Activated CD8-positive, alpha-beta memory T cell treated with anti-CD3 and anti-CD28 coated beads, Interleukin-2, amount 10 ng/mL, durations not matched to agents 7 days and 5 days (primary cell): ENCODE measurements at places on chromosomes 4 and X. TPM values are rescaled to one million over a fixed set of nuclear protein-coding genes. Genes with fewer than 3 reads are reported as not detected.

GRCh38 chr4:70182517-70183167 lies 12.9 kb upstream of the ODAM start:
- no peak for DNase-seq

DNA sequence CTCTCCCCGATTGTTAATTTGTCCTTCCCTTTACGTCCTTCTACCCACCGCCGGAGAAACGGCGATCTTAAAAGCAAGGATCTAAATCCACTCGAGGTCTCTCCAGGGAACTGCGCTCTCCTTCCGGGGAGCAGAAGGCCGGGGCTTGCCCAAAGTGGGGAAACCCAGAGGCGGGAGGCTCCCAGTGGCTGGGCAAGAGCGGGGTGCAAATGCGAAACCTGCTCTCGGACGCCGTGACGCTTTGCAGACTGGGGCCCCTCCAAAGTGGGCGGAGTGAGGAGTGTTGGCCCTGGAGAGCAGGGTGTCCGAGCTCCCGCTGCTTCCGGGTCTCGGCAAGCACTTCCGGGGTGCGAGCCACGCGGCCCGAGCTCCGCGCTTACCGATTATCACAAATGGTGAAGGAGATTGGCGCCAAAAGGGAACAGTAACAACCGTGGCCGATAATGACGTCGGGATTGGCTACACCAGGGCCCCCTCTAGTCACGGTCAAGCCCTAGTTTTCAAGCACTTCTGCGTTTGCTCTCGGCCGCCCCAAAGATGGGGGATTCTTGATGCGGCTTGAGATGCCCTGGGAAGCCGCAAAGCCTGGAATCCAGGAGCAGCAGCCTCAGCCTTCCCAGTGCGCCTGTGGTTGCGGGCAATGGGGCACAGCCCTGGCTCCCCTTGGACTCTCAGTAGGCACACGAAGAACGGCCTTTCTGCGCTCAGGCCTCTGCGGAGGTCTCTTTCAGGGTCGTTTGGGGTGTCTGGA lies 29.0 kb downstream of the HAND2 start:
- DNase-seq = no peak

DNA sequence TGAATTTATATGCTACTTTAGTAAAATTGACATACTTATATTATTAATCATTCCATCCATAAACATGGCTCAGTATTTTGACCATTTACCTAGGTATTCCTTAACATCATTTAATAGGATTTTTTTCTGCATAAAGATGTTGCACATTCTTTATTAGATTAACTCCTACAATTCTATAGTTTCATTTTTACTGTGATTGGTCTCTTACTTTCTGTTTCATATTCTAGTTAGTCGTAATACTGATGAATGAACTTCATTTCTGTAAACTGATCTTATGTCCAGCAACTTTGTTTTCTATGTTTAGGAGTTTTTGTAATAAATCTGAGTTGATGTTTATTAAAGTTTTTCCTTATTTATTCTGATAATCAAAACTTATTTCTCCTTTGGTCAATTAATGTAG lies 278.2 kb upstream of the CXXC4 start:
- DNase-seq = no peak

GRCh38 chr4:32022071-32022470 lies 1301.9 kb downstream of the PCDH7 start:
- DNase-seq = no peak

GRCh38 chrX:133402042-133402453 lies 13.2 kb downstream of the GPC4 start:
- DNase-seq = no peak

DNA sequence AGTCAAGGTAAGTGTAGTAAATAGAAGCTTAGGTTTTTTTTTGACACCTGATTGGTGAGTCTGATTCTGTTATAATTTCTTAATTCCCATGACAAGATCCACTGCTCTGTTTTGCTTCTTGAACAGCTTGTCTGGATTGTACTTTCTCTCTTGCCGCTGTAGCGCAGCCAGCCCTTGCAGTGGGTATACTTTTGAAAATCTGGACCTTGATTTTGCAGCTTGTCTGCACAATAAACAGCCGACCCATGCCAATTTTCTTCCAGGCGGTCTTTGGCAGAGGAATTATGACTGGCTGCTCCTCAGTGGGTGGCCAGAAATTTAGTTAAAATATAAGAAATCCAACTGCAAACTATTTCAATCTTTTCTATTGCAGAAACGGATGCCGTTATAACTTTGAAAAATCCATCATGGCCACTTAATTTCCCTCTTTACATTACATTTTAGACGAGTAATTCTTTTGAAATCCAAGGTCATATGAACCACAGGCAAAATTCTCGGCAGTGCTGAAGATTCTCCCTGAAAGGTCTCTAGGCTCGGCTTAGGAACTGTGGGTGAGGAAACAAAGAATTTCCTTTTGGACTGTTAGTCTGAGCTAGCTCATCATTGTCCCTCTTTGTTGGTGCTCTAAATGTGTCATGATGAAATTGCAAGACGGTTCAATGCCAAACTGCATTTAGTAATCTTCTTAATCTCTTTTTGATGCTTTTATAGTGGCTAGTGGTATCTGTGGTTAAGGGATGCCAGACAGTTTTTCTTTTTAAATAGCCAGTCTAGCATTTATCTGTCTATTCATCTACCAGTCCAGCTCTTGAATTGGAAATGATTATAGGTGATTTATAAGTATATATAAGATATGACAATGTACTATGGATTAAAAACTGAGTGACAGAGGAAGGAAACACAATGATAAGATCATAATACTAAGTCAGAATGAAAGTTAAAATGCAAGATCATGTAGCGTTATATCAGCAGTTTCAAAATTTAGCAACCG lies 31.5 kb upstream of the PTTG2 start:
- no peak for DNase-seq

DNA sequence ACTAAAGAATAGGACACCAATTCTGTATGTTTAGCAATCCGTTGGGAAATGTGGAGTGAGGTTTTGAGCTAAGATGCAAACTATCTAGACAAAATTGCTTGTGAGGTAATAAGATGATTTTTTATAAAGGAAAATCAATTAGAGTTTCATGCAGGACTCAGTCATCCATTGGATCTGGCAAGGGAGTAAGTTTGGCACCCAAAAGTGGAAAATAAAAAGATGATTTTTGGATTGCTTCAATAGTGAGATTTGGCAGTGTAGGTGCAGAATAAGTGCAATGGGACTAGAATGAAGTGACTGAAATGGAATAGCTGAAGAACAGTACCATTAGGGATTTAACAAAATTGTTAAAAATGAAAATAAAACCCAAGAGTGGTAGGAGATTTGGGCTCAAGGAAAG lies 290.5 kb upstream of the EPHA5 start:
- DNase-seq = no peak

- no peak for DNase-seq
Observed at GRCh38 chr4:153335665-153336064, 8.8 kb upstream of the MND1 start.

The FAM149A gene
- 1.2 TPM for total RNA-seq

The ODAM gene
- total RNA-seq = not detected
